NCI-H1092 (cell line): ENCODE measurements at places on chromosomes 2 and 18.

DNA sequence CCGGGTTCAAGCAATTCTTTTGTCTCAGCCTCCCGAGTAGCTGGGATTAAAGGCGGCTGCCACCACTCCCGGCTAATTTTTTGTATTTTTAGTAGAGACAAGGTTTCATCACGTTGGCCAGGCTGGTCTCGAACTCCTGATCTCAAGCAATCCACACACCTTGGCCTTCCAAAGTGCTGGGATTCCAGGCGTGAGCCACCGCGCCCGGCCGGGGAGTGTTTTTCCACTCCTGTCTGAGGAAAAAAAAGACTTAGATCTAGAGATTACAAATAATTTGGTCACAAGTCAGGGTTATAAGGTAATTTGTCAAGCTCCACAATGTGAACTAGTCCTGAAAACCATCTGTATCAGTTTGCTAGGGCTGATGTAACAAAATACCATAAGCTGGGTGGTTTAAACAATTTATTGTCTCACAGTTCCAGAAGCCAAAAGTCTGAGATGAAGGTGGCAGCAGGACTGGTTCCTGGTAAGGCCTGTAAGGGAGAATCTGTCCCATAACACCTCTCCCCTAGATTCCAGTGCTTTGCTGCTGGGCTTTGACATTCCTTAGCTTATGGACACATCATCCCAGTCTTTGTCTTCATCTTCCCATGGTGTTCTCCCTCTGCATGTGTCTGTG lies 40.7 kb upstream of the SP3 start:
- DNase-seq: no peak

- no peak for DNase-seq
Measured at GRCh38 chr18:26657631-26658581, 109.6 kb upstream of the KCTD1 start.

GRCh38 chr2:16962505-16962904 lies 296.9 kb upstream of the CYRIA start:
- DNase-seq: no peak

DNA sequence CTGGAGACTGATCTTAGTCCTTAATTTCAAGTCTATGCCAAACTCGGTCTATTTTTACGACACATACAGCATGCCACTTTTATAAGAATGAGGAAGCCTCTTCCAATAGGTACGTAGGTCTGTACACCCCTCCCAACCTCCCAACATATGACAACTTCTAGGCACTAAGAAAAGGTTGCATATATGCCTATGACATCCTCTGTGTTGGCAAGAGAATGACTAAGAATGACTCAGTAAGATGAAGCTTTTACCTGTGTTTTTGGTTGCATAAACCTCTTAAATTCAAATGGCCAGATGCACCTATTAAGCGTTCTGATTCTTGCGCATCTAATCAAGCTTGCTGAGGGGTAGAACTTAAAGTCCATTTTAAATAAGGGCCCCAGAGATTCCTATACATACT lies 586.4 kb upstream of the ZEB2 start:
- DNase-seq: no peak

DNA sequence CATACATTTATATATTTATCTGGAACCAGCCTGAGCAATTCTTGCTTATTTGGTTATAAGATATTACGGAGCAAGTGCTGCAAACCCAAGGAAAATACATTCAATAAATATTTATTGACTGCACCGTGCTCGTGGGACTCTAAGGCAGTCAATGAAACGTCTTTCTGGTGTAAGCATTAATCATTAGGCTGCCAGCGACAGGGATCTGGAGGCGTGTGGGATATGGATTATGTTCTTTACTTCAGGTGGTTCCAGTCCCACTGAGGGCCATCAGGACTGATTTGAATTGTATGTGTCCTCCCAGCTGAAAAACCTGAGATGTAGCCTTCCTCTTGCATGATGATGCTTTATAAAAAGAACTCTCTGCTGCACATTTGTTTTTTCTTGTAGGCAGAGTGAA lies 75.4 kb downstream of the TACR1 start:
- DNase-seq: no peak
